HS-27A (cell line): ENCODE measurements at places on chromosomes 4 and X.
A peak's percentile ranks its signal among the peaks of the same experiment; 100 is the strongest.

DNA sequence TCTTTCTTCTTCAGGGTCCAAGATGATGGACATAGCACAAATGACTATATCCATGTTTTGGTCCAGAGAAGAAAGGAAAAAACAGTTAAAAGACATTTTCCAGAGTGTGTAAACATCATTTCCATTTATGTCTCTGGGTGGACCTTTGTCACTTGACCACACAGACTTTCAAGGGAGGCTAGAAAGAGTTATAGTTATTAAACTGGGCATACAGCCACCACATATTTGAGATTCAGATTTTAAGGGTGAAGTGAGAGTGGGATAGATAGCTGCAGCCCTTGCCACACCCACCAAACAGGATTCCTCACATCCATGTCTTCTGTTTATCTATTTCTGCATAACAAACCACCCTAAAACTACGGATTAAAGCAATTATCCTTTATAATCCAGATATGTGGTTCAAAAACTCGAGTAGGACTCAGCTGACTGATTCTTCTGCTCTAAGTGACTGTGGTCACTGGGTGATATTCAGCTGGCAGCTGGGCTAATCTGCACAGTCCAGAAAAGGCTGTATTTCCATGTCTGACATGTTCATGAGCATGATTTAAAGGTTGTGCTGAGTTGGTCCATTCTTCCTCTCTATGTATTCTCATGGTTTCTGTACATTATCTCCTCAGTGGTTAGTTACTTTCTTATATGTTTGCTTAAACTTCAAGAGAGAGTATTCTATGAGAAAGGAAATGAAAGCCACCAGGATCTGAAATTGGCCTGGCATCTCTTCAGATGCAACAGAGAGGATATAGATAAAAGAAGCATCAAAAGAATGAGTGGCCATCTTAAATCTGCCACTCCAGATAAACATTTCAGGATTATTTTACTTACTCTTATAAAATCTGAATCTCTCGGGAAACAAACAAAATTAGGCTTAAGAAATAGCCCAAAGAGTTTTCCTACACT lies 459.8 kb upstream of the CTSO start:
- no peak for DNase-seq

DNA sequence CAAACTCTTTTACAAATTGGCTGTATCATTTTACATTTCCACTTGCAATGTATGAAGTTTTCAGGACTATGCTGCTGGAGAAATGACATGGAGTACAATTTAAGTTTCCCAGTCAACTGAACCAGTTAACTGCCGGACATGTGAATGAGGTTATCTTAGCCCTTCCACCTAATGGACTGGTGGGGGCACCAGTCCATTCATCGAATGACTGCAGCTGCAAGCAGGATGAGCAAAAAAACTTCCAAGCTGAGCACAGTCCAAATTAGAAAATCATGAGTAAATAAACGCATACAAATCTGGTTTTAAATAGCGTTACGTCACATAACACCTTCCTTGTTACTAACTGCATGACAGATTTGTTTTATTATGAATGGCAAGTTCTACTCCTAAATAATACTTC lies 1131.5 kb downstream of the PCDH18 start:
- no peak for DNase-seq

- DNase-seq: no peak
Observed at GRCh38 chr4:178415925-178416324, 973.7 kb upstream of the AGA start.

DNA sequence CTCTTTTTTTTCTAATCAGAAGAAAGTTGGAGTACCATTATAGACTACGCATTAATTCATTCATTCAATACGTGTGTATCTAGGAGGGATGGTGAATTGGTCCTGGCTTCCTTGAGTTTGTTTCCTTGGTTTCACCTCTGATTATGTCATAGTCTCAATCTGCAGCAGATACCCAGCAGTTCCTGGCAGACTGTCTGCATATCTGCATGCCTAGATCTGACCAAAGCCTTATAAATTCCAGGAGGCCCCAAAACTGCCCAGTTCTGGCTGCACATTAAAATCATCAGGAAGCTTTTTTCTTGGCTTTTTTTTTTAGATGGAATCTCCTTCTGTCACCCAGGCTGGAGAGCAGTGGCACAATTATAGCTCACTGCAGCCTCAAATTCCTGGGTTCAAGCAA lies 27.2 kb upstream of the SLC34A2 start:
- DNase-seq: no peak

GRCh38 chr4:16642897-16643296 lies 255.5 kb downstream of the LDB2 start:
- no peak for DNase-seq

DNA sequence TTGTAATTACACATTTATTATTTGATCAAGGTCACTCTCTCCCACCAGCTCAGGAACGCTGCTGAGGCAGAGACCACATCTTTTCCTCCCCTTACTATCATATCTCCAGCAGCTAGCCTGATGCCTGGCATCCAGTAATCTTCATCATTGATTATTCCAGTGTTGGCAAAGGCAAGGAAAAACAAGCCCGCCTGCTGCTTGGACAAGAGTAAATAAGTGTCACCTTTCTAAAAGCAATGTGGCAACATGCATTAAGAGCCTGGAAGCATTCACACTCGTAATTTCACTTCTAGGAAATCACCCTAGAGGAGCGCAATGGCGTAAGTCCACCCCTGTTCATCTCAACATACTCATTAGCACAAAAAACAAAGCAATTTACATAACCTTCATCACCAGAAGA lies 54.8 kb downstream of the APLN start:
- no peak for DNase-seq

GRCh38 chr4:26557164-26557563 lies 26.7 kb upstream of the TBC1D19 start:
- peak; percentile 99 for DNase-seq

DNA sequence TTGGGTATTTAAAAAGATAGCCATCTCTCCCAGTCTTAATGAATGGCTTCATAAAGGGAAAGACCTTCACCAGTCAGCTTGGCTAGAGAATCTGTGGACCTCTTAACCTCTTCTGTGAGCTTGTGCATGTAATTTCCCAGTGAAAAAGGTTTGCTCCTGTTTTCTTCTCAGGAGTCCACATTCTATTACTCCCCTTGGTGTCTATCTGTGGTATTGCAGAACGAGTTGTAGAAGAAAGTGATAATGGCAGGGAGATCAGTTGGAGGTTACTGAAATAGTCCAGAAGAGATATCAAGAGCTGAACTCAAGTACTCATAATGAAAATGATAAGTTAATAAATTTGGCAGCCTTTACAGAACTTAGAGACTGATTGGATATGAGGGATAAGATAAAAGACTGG lies 16.5 kb upstream of the VAMP7 start:
- no peak for DNase-seq

DNA sequence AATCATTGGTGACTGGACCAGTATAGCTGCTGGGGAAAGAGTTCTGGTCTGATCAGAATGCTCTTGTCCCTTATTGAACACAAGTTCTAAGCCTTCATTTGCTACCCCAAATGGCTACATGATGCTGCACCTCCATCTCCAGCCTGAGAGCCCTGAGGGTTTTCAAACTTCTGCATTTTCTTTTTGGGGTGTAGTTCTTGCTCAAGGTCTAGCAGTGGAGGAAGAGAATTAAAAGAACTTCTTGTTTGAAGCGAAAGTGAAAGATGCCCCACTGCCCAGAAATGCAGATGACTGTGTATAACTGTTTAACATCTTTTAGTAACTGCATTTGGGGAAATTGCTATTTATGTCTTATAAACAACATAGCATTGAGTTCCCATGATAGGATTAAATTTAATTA lies 38.5 kb downstream of the LAMTOR3 start:
- DNase-seq: no peak

- no peak for DNase-seq
Observed at GRCh38 chr4:14458463-14458862, 543.8 kb upstream of the CPEB2 start.

GRCh38 chr4:96827086-96827485 lies 987.2 kb downstream of the PDHA2 start:
- no peak for DNase-seq
